ENCODE measurements at places on chromosomes 3 and 15.

DNA sequence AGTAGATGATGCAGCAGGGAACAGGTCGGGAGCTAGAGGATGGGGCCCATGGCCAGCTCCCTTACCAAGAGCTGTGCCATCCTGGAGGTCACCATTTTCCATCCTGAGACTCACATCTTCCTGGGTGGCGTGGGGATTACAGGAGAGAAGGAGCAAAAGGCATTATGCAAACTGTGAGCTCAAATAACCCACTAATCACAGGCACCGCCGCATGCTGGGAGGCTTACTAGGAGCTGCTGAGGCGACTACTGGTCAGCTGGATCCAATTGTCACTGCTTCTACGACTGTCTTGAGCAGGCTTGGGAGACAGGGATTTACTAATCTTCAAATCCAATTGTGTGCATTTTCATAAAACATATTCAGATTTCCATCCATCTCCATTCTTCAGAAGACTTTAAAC is 12.5 kb upstream of the KBTBD12 start:
- DNase-seq, result no peak

GRCh38 chr15:93987068-93987467 is 244.3 kb upstream of the MCTP2 start:
- DNase-seq, result no peak

GRCh38 chr3:67535006-67535405 is 119.4 kb downstream of the SUCLG2 start:
- no peak for DNase-seq

DNA sequence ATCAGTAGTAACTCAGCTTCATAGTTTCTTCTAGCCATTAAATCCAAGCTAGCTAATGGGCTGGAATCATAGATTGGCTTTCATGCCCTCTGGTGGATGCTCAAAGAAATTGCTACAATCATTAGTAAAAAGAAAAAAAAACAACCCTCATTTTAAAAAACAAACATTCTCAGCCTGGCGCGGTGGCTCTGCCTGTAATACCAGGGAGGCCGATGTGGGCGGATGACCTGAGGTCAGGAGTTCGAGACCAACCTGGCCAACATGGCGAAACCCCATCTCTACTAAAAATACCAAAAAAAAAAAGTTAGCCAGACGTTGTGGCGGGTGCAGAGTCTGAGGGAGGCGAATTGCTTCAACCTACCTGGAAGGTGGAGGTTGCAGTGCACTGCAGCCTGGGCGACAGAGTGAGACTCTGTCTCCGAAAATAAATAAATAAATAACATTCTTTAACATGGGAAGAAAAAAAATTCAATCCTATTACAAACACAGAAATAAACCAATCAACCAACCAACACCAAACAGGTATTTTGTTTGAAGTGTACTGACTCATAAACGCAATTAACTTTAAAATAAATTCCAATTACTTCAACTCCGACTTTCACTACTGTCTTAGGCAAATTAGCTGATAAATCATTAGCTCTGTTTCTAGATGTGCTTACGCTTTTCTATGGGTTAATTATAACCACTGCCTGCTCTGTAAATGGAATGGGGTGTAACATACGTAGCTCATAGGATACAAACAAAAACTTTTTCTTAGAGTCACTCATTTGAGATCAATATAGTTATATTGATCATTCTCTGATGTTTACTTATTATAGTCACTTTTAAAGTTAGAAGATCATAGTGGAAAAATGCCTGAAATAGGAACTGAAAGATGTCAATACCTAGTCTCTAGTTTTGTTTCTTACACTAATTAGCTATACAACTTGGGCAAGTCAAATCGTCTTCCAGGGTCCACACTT is 24.9 kb downstream of the TMEM207 start:
- DNase-seq, result peak; percentile 59

- no peak for DNase-seq
Measured at GRCh38 chr3:46538803-46539442, 27.2 kb downstream of the LRRC2 start.

DNA sequence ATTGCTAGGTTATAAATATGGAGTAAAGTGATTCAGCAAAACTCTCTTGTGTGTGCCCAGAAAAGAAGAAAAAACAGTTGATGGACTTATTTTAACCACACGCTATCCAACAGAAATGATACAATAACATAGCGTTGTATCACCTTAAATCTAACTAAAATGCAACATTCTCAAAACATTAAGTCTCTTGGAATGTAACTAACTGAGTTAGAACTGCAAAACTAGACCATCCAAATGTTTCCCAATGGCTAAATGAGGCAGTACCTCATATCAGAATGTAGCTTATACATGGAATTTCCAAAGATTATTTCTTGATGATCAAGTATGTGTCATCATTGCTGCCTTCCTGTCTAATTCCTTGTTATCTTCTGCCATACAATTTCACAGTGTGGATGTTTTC is 187.9 kb downstream of the CNTN3 start:
- no peak for DNase-seq

DNA sequence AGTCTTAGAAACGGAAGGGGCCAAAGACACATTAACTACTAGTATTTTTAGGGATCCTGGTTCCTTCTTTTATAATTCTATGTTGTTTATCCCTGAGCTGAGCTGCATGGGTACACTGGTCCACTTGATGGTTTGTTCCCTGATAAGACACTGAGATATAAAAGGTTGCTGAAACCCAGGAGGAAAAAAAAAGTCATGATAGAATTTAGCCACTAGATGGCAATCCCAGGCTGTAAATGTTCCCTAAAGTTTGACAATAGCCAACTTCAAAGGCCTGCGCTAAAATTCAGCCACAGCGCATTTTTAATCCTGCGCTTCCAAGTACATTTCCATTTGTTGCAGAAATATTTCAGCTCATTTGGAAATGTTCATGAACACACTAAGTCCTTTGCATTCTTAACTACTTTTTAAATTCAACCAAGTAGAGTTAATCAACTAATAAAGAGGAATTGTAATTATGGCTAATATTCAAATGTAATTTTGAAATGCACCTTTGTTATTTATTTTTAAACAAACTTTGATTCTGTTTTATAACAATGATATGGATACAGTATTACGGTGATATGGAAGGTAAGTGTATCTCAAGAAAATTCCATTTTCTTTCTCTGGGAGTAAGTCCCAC is 249.3 kb upstream of the FEZF2 start:
- peak; percentile 57 for DNase-seq

GRCh38 chr15:33021806-33022389 is 172.6 kb downstream of the FMN1 start:
- DNase-seq, result no peak

GRCh38 chr3:32626631-32627030 is 56.0 kb upstream of the DYNC1LI1 start:
- no peak for DNase-seq

DNA sequence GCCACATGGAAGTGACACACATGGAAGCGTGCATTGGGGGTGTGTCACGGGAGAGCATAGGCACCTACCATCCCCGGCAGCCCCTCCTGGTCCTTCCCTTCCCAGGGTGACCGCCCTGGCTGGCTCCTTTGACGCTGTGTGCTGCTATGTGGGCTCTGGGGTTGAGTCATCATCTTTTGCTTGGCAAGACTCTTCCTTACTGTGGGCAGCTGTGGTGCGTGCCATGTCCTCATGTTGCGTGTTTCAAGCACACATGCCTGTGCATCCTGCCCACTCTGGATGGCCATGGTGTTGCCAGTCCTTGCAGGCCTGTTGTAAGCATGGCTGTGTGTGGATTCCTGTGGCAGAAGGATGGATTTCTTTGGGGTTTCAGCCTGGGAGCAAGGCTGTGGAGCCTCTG is 14.0 kb downstream of the PLXNA1 start:
- no peak for DNase-seq

GRCh38 chr15:78438619-78439285 is 736 bp downstream of the IREB2 start:
- DNase-seq, result no peak

GRCh38 chr3:46463868-46464241 is 850 bp downstream of the LTF start:
- no peak for DNase-seq

DNA sequence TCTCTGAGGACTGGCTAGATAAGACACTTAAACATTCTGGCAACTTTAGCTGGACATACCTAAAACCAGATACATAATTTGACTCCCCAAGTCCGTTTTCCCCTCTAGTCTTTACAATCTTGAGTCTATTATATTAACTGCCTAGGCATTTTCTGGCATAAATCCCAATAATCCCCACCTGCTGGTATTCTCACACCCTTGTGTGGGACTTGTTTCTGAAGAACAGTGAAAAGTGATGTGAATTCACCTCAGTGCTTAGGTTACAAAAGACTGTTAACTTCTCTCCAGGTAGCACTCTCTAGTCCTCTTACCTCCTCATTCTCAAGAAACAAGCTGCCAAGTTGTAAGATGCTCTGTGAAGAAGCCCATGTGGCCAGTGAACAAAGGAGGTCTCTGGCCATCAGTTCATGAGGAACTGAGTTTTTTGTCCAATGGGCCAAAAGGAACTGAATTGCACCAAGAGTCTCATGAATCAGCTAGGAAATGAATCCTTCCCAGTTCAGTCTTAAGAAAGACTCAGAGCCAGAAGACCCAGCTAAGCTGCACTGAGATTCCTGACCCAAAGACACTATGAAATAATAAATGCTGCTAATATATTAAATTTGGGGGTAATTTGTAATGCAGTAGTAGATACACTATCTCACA is 4.1 kb downstream of the OSBPL11 start:
- no peak for DNase-seq

DNA sequence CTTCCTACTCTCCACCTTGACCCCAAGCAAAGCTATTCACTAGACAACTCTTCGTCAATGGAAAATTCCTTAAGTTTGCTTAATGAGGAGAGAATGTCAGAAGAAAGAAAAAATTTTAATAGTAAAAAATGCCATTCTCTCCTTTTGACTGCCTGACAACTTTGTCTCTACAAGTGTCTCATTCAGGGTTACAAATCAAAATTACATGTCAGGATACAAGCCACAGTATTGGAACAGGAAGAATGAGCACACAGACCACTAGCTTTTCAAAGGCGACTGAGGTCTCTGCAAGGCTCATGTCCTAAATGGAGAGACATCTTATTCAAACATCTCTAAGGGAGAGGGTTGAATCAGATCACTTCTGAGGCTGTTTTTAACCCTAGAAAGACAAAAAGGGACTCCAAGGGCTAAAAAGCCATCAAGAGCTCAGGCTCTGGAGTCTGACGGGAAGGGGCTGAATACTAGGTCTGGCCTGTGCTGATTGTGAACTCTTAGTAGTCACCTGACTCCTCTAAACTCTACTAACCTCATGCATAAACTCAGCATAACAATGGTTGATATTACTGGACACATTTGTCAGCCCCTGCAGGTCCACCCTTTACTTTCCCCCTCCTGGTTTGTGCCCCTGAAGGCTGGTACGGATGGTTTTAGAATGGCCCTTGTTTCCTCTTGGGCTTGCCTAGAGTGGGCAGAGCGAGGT is 12.8 kb upstream of the MEIS2 start:
- DNase-seq, result no peak

DNA sequence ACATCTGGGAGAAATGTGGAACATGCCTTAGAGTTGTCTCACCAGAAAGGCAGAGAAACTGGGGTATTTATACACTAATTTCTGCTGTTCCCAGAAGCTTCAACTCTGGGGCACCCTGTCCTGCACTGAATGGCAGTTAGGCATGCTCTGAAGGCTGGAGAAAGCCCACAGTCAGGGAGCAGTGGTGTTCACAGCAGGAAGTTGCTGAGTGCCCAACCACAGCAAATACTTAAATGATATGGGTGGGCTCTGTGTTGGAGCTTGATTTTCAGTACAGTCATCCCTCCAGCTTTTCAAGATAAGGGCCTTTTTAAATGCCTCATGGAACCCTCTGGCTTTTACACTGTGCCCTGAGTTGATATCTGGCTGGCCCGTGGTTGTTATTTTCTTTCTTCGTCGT is 38.7 kb upstream of the RASGRF1 start:
- DNase-seq, result no peak

DNA sequence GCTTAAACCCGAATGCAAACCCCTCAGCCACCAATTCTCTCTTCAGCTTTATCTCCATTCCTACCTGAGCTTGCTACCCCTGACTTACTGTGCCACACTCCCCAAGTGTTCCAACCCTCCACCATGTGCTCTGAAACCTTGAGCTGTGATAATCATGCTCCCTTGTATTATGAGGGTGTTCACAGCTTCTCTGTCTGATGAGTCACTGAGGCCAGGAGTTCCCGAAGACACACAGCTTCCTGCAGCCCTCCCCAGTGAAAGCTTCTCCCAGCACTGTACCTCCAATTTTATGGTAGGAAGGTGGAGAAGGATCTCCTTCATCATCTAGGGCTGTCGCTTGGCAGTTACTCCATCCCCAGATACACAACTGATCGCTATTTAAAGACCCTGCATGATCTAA is 24.9 kb downstream of the STAC start:
- DNase-seq, result no peak

DNA sequence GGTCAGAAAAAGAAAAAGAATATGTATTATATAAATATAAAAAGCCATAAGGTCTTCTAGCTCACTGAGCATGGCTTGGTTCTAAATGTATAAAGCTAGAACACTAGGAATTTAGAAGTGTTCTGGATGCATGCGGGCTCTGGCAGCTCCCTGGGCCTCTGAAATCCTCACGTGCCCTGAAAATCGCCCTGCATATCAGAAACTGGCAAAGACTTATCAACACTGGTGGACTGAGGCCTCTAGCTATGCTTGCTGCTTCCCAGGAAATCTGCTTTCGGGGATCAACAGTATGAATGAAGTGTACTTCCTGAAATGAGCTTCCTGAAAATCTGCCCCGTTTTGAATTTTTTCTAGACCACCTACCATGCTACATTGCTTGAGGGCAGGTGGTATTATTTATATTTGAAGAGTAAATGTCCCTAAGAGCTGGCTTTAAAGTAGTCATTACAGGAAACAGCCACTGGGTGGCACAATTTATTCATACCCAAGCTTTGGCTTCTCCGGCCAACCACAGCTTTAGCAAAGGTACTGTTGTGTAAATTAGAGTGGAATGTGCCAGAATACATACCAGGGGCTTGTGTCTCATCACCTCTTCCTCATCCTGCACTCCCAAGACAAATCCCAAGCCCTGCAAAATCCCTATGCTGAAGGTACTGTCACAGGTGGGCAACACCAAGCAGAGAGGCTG is 17.7 kb downstream of the CRTAP start:
- no peak for DNase-seq

DNA sequence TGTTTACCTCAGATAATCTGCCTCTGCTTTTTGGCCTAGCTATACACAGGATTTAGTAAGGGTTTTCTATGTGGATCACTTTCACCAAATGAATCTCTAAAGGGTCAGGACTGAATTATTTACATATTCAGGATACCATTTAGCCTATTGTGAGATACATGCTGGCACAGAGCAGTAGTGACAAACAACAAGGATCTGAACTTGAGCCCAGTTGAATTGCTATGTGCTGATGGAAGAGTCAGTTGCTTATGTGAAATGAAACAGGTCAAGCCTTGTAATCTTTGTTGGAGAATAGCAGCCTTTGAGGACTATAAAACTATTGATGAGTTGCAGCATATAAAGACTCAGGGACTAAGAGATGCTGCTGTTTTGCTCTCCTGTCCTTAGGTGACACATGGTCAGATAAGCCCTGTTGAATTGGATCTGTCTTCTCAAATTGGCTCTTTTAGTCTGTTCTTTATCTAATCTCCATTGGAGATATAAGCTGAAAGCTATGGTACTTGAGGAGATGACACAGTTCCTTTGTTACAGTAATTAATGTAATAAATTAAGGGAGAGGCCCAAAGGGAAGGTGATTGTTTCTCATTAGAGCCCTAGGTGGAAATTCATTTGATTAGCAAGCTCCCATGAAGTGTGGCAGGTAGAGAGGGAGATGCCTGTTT is 30.4 kb downstream of the ZNF609 start:
- no peak for DNase-seq

Measured in NCI-H446 (cell line).